ENCODE measurements at places on chromosomes 3 and 15. TPM values are rescaled to one million over a fixed set of nuclear protein-coding genes. Genes with fewer than 3 reads are reported as not detected.

Gene CLDND1
- total RNA-seq: 91.2 TPM

Gene DLEC1
- total RNA-seq: 15.0 TPM

Gene POTEB2
- total RNA-seq: not detected

Gene CEP63
- 20.6 TPM for total RNA-seq

Gene CCDC13
- total RNA-seq: 2.5 TPM

Gene WDR53
- 9.5 TPM for total RNA-seq

Gene MFAP1
- 21.0 TPM for total RNA-seq

Gene GCSAM
- 1.5 TPM for total RNA-seq

Gene SLC2A2
- not detected for total RNA-seq

Gene COLQ
- total RNA-seq: 2.0 TPM

Gene FBN1
- 75.3 TPM for total RNA-seq

Gene TMEM212
- total RNA-seq: 5.2 TPM

Gene TEX55
- total RNA-seq: not detected

Gene GAP43
- total RNA-seq: not detected

Gene FETUB
- total RNA-seq: not detected

Gene NMD3
- 46.0 TPM for total RNA-seq

Gene EPHA6
- total RNA-seq: 0.53 TPM

Gene ZNF717
- total RNA-seq: 12.3 TPM

Gene HGD
- 1.7 TPM for total RNA-seq

Gene SATB1
- 30.2 TPM for total RNA-seq

Gene SLCO2A1
- total RNA-seq: 204 TPM

Gene STRC
- not detected for total RNA-seq

Gene DNAH12
- total RNA-seq: 11.2 TPM

Gene CLRN1
- total RNA-seq: not detected

Gene FBLN2
- total RNA-seq: 40.8 TPM

Gene ST6GAL1
- total RNA-seq: 72.7 TPM

Gene PLCB2
- total RNA-seq: 105 TPM

Gene SCAANT1
- not detected for total RNA-seq

Gene VGLL3
- 40.2 TPM for total RNA-seq

Gene CACNA2D2
- total RNA-seq: 105 TPM

Gene NPAP1
- 0.12 TPM for total RNA-seq

Gene IGSF11
- 1.1 TPM for total RNA-seq

Gene SGO1
- 0.71 TPM for total RNA-seq

Gene ADAMTS17
- total RNA-seq: 3.0 TPM

Gene SPINK8
- total RNA-seq: not detected

Gene ANKRD34C
- total RNA-seq: not detected

Gene SLC35G2
- 5.7 TPM for total RNA-seq

Gene TBC1D5
- total RNA-seq: 75.6 TPM

Gene MEX3B
- total RNA-seq: 1.8 TPM

Gene CFAP100
- 21.5 TPM for total RNA-seq

Gene HTR3E
- total RNA-seq: not detected

Gene SKOR1
- total RNA-seq: 0.41 TPM

Gene GOLGA8G
- not detected for total RNA-seq

Gene FNDC3B
- total RNA-seq: 153 TPM

Gene CIB1
- 80.8 TPM for total RNA-seq

Gene APBA2
- total RNA-seq: 3.8 TPM

Gene CCR2
- total RNA-seq: 15.8 TPM

Gene PTH1R
- total RNA-seq: 14.5 TPM

Gene CPLX3
- not detected for total RNA-seq

Gene FAM107A
- total RNA-seq: 74.5 TPM

Gene ITIH4
- total RNA-seq: 23.7 TPM
